ENCODE measurements at places on chromosomes 1 and 21.
A peak's percentile ranks its signal among the peaks of the same experiment; 100 is the strongest.

GRCh38 chr1:232471250-232471649 is 158.7 kb downstream of the SIPA1L2 start:
- no peak for DNase-seq

- peak; percentile 99 for DNase-seq
These were observed 37.4 kb upstream of the WASF2 start for GRCh38 chr1:27527223-27527889.

- no peak for DNase-seq
These were observed 35.2 kb downstream of the BMP8A start for GRCh38 chr1:39526466-39527189.

DNA sequence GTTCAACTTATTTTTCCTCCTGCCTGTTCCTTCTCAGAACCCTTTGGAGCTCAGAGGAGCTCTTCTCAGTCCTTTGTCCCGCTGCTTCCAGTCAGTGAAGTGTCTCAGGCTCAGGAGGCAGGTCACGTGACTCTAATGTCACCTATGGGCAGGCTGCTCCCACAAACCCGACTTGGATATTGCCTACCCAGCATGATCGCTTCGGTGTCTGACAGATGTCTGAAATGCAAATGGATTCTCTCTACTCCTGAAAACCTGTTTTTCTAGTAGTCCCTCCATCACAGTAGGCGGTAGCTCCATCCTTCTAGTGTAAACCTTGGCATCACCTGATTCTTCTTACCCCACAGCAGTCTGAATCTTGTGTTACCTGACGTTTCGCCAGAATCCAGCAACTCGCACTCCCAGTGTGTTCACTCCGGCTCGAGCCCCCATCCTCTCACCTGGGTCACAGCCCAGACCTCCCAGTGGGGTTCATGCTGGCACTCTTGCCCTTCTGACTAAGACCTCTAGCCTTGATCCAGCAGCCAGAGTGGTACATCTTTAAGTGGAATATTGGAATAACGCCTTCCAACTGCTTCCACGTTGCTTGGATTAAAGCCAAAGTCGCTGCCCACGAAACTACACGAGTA is 5.4 kb downstream of the PADI6 start:
- DNase-seq = peak; percentile 94

GRCh38 chr21:23982546-23982945 is 1624.7 kb downstream of the MRPL39 start:
- no peak for DNase-seq

GRCh38 chr21:37970548-37970947 is 54.3 kb upstream of the KCNJ6 start:
- DNase-seq = no peak

DNA sequence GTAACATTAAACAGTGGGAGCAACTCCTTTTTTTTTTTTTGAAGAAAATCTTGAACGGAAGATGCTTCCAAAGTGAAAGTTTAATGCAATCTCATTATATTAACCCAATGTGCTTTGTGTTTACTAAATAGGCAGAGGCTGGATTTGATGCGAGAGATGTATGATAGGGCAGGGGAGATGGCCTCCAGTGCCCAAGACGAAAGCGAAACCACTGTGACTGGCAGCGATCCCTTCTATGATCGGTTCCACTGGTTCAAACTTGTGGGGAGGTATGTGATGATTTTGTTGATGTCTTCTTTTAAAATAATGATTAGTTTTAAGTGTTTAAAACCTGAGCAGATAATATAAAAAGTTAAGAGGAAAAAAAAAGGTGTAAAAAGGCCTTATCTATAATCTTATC is 74.2 kb upstream of the PGD start:
- no peak for DNase-seq

- DNase-seq = no peak
These were observed 20.7 kb upstream of the CYYR1 start for GRCh38 chr21:26593800-26594199.

DNA sequence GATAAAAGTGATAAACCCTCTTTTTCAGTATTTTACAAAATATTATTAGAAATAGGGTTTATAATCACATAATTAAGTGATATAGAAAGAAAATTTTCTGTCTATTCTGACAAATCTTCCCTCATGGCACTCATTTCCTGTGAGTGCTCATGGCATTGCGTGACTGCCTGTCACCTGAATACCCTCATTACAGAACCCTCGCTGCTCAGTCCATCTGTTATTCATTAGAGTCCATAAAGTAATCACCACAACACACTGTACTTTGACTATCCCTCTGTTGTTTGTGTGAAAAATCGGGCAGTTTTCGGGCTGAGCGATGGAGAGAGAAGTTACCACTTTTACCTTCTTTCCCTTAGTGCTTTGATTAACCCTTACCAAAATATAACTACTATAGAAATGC is 100.4 kb upstream of the BRINP3 start:
- no peak for DNase-seq

- DNase-seq = no peak
These were observed 244.4 kb downstream of the MATN1 start for GRCh38 chr1:30478799-30479563.

DNA sequence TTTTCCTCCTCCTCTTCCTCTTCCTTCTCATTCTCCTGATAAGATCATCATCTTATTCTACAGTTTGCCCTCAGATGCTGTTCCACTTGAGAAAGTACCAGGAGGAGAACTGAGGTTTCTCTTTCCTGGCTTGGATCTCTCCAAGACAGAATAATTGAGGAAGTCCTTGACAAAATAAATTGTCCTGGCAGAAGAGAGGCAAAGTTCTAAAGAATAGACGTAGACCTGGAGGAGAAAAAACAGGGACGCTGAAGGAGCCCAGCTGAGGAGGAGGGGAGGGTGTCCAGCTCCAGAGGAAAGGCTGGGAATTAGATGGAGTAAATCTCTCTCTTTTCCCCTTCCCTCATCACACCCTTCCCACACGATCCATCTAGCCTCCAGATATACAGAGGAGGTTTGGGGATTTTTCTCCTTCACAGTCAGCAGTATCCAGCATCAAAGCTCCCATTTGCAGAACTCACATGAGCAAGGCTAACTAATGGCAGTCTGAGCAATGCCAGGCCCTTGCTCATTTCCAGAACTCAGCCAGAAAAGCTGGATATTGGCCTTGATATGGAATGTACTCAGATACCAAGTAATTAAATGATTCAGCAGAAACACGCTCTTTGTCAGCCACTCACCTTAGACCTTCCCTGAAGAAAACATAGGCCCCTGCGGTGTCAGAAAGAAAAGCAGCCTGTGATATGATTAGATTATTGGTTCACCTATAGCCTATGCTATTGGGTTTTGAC is 5.1 kb upstream of the GNG12 start:
- DNase-seq = no peak

DNA sequence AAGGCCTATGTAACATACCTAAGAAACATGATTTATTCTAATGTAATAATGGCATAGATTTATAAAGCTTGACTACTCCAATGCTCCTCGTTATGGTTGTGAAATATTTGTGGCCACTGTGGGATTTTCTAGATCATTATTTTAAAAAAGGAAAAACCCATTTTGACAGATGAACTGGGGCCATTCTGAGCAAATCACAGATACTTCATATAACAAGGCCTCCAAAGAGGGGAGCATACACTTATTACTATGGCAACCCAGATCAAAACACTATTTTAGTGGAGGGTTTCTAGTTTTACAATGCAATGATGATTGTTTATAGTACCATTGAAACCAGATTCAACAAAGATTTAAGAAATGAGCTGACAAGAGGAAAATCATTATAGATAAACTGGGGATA is 346.6 kb downstream of the ZNF326 start:
- no peak for DNase-seq

DNA sequence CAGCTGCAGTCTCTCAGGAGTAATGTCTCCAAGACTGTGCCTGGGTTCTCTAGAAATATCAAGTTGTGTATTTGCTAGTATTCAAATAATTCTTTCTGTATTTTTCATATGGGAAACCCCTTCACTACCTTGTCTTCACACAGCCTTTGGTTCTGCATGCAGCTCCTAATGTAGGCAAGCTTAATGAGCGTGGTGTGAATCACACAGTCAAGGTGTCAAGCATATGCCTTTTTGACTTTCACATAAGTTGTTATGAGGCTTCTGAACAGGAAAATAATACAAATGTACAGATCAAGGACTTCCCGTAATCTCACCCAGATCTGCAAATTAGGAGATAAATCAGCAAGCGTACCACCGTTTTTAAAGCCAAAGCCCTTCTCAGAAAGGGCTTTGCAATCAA is at the start of gene FCRL3:
Gene FCRL3 (minus strand): TSS at position 38 of the 400 bp plus-strand sequence. CDS start 280 bp downstream, outside the sequence.
- no peak for DNase-seq

GRCh38 chr21:38942748-38943211 is 137.1 kb downstream of the ETS2 start:
- peak; percentile 65 for DNase-seq

- DNase-seq = no peak
These were observed 77.0 kb upstream of the SPATA6 start for GRCh38 chr1:48548985-48549384.

GRCh38 chr1:229579059-229579673 is 20.7 kb upstream of the ABCB10 start:
- DNase-seq = no peak

Measured in DMS53 (cell line).